ENCODE measurements at places on chromosomes 5 and 9.

DNA sequence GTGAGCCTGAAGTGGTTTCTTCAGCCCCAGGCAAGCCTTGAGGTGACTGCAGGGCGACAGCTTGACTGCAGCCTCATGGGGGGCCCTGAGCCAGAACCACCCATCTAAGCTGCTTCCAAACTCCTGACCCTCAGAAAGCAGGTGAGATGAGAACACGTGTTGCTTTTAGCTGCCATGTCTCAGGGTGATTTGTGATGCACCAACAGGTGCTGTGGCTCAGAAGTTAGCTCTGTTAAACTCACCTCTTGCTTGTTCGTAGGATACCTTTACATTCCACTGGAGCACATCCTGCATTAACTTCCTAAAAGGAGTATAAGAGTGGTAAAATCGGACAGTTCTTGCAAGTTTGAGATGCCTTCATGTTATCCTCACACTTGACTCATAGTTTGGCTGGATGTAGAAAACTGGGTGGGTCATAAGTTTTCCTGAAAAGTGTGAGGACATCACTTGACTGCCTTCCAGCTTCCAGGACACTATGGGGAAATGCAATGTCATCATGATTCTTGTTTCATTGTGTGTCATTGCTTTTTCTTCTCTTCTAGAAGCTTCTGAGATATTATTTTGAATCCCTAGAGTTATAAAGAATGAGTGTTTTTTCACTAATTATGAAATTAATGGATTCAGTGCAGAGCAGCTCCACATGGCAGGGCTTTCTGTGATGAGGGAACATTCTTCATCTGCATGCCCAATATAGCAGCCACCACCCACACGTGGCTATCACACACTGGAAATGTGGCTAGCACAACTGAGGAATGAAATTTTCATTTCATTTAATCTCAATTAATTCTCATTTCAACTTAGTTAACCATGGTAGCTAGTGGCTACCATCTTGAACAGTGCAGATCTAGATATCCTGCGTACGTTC, 92.3 kb downstream of the HSD17B3 start:
- DNase-seq = no peak

DNA sequence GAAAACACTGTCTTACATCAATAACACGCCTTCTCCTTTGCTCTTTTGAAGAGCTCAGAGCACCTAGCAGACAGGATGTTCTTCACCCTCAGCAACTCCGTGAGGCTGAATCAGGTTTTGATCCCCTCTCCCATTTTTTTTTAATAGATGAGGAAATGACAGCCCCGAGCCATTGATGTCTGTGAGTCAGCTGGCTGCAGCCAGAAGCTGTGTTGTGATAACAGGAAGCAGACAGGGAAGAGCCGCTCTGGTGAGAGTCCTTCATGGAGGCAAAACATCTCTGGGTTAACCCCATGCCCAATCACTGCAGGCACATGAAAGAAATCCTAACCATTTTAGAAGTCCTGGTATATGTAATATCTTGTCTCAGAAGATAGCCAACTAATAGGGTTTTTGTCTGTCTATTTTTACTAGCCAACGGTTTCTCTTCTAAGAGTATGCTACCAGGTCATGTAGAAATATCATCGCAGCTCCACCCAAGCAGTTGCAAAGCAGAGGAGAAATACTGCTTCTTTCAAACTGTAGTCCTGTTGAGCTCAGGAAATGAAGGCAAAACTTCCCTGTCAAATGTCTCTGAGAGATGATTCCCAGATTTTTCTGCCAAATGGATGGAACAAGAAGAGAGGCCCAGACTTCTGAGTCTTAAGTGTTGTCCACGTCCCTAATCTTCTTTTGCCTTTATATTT, 568.9 kb downstream of the CCDC171 start:
- DNase-seq = no peak

DNA sequence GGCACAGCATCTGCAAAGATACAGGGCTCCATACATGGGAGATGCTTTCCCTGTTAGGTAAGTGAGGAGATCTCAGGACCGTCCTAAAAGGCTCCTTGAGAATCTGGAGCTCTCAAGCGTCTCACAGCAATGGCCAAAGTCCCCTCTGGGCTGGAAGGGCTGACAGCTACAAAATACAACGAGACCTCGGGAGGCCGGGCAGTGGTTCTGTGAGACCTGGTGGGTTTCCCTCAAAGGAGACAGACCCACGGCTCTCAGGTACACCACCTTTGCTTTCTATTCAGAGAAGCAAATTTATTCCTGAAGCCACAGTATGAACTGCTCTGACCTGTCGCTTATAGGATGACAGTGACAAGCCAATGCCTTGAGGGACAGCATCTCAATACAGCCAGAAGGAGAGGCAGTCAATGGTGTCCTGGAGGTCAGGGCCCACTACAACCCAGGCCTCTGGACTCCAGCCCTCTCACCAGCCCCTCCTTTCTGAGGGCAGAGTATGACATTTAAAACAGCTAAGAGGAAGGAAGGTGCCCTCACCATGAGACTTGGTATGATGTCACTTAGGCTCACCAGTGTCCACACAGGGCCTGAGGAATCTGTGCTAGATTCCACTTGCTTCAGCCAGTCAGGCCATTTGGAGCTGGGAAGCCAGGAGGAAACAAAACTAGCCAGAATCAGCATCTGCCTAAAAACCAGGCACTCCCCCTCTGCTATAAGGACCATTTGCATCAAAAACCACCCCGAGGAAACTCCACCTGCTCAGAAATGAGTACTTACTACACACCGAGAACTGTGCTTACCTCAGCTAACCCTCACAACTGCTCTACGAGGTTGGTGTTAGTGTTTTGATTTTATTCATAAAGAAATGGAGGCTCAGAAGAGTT, 86.5 kb upstream of the FSTL4 start:
- DNase-seq = peak; percentile 19

DNA sequence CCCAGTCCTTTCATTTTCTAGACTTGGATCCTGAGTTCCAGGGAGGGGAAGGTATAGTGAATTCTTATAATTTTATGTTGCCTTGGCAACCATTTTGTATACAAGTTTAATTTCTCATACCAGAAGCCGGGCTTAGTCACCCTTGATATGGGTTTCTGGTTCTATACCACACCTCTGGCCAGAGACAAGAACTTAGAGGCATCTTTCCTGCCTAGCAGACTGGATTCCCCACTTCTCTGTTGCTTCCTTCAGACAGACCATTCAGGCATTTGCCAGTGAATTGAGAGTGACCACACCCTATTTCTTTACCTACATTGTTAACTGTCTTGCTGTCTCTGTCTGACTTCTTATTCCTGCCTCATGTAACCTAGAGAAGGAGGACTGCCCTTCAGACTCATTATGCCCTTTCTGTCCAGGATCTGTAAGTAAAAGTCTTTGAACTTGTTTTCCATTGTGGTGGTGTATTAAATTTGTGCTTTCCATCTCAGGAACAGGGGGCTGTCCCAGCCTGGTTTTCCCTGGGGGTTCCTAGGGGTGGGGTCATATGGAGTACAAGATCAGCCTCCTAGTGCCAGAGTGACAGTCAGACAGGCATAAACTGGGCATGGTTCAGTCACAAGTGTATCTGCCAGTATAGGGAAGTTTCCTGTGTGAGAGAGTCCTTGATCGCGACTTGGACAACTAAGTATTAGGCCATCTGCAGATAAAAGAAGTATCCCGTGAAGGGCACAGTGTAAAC, 27.4 kb downstream of the TNFSF8 start:
- DNase-seq = peak; percentile 66

GRCh38 chr5:14193496-14193895, 50.4 kb downstream of the TRIO start:
- DNase-seq = no peak

GRCh38 chr5:142455856-142456255, 131.0 kb upstream of the SPRY4 start:
- no peak for DNase-seq
